ENCODE measurements at places on chromosomes 13 and 19.

GRCh38 chr13:49254007-49254406 lies 6.3 kb downstream of the CDADC1 start:
- no peak for DNase-seq

- peak; percentile 98 for DNase-seq
These were observed 21.4 kb downstream of the MAP4K1 start for GRCh38 chr19:38596057-38596981.

DNA sequence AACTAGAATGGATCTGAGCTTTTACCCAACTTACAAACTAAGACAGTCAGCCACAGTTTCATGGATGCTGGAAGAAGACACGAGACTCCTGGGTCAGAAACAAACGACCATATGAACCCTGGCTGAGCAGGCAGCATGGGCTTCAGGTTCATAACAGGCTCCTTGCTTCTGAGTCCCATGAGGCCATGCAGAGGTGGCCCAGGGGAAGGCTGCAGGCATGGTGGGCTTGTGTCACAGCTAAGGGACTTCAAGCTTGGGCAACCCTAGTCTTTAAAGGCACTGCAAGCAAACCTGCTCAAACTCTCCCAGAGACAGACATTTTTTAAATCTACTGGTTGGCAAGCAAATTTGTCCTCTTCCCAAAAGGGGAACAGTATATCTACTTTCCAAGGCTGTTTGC lies 5.1 kb upstream of the ARHGEF7 start:
- no peak for DNase-seq

- DNase-seq: no peak
These were observed 12.8 kb upstream of the RASA3 start for GRCh38 chr13:114145256-114145655.

- no peak for DNase-seq
These were observed 9.4 kb downstream of the GARRE1 start for GRCh38 chr19:34263745-34264237.

- DNase-seq: no peak
These were observed 369.9 kb downstream of the KLF5 start for GRCh38 chr13:73428706-73429105.

DNA sequence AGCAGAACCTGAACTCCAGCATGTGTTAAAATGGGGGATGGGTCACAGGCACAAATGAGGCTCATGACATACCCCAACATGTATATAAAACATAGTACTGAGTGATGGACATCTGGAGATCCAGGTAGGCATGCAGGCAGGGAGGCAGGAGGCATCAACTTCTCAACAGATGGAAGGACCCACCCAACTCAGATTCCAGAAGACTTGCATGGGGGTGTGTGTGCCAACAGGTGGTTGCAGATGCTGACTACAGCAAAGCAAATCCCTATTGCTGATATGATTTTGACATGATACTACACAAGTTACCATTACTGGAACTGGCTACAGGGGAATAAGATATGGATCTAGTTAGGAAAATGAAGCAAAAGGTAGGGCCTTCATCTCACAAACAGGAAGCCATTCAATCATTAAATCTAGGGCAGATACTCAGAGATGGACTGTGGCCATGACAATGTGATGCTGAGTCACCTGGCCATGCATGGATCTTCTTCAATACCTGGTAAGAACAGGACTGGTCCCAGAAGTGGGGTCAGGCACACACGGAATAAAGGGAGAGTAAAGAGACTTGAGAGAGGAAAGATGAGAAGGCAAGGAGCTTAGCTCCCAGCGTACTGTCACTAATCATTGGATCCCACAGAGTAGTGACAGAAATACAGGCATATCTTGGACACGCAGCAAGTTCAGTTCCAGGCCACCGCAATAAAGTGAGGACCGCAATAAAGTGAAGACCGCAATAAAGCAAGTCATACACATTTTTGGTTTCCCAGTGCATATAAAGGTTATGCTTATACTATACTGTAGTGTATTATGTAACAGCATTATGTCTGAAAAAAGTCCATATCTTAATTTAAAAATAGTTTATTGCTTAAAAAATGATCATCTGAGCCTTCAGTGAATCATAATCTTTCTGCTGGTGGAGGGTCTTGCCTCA lies 91.3 kb downstream of the USP12 start:
- no peak for DNase-seq

GRCh38 chr19:33259539-33259938 lies 33.9 kb upstream of the SLC7A10 start:
- no peak for DNase-seq

GRCh38 chr13:111952032-111952431 lies 114.9 kb upstream of the SOX1 start:
- no peak for DNase-seq

Data from WTC11 (cell line).